ENCODE measurements at places on chromosomes 2 and 18.

DNA sequence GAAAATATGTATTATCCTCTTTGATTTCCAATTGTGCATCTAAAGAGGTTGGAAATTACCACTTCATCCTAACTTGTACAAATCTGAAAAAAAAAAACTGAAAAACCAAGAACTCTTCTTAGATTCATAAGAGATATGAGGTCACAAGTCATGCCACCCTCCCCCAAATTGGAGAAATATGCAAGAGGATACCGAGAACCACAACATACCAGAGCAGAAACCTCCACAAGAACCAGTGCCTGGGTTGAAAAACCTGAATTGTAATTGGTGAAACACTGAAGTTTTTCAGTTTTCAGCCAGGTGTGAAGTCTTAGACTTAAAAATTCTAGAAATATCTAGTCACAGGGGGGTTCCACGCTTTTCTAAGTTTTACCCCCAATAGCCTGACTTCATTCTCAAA is 1029.5 kb upstream of the LRRTM1 start:
- no peak for DNase-seq

GRCh38 chr2:74290466-74291217 is 52.6 kb downstream of the SLC4A5 start:
- DNase-seq: peak; percentile 68

DNA sequence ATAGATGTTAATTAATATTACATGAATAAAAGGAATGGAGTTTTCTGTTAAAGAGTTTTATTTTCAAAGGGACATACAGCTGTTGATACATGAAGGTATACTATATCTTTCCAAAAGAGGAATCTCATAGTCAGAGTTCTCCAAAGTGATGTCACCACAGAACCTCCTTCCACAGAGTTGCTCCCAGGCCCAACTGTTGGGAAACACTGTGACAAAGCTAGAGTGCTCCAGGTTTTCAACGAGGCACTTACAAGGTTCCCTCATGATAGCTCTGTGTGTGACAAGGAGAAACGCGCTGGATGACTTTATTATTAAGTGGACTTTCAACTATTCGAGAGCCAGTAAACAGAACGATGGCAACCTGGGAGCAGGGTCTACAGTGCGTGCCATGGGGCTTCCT is 33.5 kb downstream of the PTPN18 start:
- DNase-seq: no peak

GRCh38 chr18:8001711-8002301 is 434.7 kb downstream of the PTPRM start:
- no peak for DNase-seq

DNA sequence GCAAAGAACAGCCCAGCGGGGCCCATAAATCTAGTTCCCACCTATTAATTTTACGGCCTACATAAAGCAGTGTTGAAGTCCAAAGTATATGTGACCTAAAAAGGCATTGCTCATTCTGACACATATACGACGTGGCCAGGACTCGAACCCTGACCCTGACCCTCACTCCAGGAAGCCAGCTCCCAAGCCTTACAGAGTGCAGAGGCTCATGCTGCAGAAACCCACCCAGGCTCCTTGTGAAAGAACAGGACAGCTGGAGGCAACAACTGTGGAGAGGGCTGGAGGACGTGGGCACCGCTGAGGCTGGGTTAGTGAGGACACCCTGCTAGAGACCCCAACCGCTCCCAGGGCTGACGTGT is 221.6 kb downstream of the CYP26B1 start:
- no peak for DNase-seq

GRCh38 chr2:218218268-218219185 is 1.5 kb downstream of the ARPC2 start:
- DNase-seq: peak; percentile 52

- DNase-seq: no peak
Observed at GRCh38 chr18:79637181-79637920, 42.3 kb upstream of the CTDP1 start.

GRCh38 chr2:11506611-11506969 is 27.3 kb upstream of the GREB1 start:
- DNase-seq: no peak

DNA sequence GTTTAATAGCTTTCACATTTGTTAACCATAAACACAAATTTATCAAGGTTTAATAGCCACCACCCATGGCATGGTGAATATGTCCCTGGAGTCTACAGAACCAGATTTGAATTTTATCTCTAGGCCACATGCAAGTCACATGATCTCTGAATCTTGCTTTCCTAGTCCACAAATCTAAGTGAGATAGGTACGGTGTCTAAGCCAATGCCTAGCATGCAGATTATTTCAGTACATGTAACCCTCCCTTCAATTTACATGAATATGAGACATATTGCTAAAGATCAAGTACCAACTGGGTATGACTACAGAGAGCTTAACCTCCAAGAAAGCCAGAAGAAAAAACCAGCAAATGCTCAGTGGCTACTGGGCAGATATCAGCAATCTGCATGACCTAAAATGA is 10.0 kb downstream of the ZNF24 start:
- DNase-seq: no peak

- DNase-seq: no peak
Observed at GRCh38 chr2:164593541-164593940, 27.7 kb downstream of the GRB14 start.

DNA sequence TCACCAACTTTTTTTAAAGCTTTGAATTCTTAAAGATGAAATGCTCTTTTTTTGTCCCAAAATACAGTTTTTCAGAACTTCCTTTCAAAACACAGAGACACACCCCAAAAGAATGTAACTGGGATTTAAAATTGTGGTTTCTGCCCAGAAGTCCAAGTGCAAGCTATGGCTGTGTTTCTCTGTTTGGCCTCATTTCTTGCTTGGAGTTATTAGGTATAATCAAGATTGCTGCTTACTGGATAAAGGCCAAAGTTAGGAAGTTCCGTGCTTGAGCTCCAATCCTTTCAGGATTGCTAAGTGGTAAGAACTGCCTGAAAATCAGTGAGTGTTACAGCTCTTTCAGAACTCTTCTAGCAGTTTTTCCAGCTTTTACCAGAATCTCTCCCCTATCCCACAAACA is 16.9 kb downstream of the ZBTB7C start:
- no peak for DNase-seq

All from central memory CD4-positive, alpha-beta T cell (primary cell).